Epithelial cell of esophagus (primary cell): ENCODE measurements at places on chromosomes 6 and 20.

DNA sequence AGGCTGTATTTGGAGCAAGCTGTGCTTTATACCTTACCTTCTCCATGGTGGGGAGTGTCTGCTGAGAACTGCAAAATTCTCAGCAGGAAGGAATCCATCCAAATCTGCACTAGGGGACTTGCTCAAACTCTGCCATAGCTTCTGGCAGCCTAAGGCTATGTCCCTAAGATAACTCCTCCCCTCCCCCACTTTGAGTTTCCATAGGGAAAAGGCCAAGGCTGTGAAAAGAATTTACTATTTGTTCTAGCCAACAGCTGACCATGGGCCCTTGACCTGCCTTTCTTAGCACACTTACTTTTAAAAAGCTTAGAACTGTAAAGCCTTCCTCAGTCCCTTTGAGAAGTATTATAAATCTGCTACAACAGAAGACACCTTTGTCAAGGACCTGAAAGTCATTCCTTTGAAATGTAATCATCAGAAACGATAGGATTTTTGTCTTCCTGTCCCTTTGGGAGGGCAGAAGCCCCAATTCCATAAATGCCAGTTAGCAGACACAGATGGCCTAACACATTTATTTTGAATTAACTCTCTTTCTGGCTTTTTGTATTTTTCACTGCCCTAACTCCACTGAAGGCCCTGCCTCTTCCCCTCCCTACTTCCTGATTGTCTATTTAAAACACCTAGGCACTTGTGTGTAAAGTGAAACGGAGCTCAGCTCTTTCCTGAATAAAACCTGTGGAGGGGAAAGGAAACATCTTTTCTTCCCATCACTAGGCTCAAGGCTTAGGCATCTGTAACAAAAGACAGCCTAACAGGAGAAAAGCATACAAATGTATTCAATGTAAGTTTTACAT, 157.1 kb downstream of the AKAP7 start:
- no peak for DNase-seq

DNA sequence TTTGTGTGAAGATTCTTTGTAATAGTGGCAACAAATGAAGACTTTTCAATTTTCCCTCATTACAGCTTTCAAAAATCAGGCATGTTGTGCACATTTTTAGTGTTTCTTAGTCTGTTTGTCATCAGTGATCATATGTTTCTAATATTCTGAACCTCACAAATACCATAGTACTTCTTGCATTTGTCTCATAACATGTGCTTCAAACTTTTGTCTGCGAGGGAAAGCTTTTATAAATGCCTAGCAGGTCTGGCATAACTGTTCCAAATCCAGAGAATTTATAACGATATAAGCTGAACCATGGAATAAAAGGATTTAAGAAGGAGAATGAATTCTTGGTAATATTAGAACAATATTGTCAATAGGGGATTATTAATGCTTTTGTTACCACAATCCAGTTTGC, 670.2 kb downstream of the RFPL4B start:
- no peak for DNase-seq

GRCh38 chr20:57930351-57930750, 220.5 kb upstream of the PMEPA1 start:
- no peak for DNase-seq

GRCh38 chr6:93219447-93219846, 199.9 kb downstream of the EPHA7 start:
- no peak for DNase-seq

- peak; percentile 79 for DNase-seq
Measured at GRCh38 chr6:134247231-134247833, 70.6 kb downstream of the SGK1 start.

DNA sequence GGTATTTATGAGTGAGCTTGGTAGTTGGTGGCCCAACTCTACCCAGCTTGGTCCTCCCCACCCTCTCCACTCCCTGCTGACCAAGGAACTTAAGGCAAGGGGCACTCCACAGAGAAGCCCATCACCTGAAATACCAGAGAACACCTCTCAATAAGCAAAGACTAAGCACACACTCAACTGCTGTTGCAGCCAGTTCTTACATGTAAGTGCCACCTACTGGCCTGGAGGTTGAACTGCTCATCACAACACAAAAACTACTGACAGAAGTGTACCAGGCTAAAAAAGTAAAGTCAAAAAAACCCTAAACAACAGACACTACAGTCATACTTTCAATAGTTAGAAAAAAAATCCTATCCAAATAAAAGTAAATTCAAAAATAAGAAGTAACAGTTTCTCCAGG, 146.2 kb downstream of the FAM83B start:
- DNase-seq = peak; percentile 45

DNA sequence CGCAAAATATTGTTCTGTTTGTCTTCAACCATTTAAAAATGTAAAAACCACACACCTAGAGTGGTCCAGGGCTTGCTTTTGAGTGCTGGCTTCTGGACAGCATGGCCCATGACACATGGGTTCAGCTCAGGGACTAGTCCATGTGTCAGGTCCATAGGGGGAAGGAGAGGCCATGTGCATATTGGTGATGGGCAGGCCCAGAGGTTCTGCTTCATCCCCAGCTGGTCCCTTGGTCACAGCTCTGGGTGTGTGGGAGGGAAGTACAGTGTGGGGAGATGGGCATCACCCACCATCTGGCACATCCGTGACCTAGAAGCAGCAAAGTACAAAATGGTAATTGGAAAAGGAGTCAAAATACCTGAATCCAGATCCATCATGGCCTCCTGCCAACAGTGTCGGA, 50.7 kb downstream of the STK35 start:
- no peak for DNase-seq

- peak; percentile 29 for DNase-seq
Measured at GRCh38 chr6:160520043-160520904, 143.8 kb downstream of the LPA start.

DNA sequence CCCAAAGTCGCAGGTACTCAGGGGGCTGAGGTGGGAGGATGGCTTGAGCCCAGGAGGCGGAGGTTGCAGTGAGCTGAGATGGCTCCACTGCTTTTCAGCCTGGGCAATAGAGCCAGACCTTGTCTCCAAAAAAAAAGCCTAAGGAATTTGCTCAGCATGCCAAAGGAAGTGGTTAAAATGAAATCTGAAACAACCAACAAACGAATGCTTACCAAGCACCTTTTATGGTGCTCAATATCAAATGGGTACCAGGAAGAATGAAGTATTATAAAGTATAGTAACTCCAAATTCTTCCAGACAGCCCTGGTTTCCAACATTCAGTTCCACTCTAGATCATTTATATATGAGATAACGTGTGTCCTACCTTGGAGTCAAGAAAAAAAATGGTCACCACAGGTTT, 14.0 kb downstream of the GMDS start:
- DNase-seq = no peak

DNA sequence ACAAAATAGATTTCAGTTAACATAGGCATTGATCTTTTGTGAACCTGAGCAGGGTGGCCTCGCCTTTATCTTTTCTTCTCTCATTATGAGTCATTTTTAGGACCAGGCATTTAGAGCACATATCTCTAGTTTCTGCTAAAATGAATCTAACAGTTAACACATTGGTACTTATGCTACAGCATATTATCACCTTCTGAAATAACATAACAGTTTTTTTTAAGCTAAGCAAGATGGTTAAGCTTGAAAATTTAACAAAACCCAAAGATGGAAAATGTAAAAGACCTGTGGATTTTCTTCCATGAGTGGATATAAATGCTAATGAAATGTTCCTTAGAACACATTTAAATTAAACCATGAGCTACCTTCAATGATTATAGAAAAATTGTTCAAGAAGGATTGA, 487.1 kb upstream of the RNF217 start:
- DNase-seq = no peak

- no peak for DNase-seq
Measured at GRCh38 chr6:55174211-55175026, at the start of gene HCRTR2. TSS of gene HCRTR2 (plus strand) at chr6:55174515. CDS start at chr6:55174588, 73 bp downstream.

DNA sequence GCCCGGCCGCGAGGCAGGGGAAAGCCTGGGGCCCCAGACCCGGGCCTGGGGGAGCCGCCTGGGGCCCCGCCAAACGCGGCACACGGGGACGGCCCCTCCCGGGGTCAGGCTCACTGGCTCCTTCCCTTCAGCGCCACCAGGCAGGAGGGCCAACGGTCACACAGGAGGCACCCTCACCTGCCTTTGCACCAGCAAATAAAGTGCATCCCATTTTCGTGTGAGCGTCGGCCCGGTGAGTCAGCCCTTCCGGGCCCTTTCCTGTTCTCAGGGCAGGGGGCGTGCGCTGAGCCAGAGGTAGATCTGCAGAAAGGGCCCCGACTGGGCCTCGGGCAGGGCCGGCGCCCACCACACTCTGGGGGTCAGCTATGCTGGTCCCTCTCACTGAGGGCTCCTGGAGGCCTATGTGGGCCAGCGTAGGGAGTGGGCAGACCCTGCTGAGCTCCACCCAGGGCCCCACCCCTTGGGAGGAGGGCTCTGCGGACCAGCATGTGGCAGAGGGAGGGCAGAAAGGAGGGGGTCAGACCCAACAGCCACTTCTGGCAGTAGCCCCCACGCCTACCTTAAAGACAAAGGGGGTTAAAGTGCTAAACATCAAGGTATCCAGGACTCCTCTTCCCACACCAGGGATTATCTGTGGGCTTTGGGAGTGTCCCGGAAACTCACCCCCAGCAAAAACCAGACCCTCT, 931 bp upstream of the UCKL1 start:
- DNase-seq = peak; percentile 69

DNA sequence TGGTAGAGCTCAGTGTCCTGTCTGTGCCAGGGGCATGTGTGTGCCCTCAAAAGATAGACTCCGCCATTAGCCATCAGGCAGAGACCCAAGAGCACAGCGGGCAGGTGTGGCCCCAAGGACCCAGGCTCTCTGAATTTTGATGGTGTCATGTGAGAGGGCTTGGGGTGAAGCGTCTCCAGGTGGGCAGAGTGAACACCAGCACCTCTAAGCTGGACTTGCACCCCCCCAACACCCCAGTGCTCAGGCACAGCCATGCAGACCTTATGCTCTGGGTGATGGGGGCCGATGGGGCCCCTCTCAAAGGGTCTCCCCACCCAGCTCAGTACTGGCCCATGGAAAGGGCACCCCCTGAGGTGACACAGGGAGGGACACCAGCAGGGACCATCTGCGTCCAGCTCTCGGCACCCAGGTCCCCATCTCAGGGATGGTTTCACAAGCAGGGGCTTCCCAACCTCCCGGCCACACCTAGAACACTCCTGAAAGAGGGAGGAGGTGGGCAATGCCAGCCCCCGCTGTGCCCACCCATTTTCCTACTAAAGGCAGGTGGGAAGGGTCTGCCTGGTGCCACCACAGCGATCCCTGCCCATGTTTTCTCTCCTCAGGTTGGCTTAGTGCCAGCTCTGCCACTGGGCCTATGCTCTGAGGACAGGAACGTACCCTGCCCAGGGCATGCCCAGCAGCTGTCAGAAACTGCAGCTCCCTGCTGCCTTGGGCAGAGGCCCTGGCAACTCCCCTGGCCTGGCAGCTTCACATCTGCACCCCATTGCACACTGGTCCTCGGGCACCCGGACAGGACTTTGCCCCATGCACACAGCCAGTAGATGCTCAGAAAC, 3.5 kb downstream of the CST7 start:
- DNase-seq = no peak

GRCh38 chr20:41081276-41081814, 52.7 kb downstream of the TOP1 start:
- DNase-seq = no peak

GRCh38 chr20:22814471-22815205, 220.5 kb upstream of the SSTR4 start:
- DNase-seq = no peak

DNA sequence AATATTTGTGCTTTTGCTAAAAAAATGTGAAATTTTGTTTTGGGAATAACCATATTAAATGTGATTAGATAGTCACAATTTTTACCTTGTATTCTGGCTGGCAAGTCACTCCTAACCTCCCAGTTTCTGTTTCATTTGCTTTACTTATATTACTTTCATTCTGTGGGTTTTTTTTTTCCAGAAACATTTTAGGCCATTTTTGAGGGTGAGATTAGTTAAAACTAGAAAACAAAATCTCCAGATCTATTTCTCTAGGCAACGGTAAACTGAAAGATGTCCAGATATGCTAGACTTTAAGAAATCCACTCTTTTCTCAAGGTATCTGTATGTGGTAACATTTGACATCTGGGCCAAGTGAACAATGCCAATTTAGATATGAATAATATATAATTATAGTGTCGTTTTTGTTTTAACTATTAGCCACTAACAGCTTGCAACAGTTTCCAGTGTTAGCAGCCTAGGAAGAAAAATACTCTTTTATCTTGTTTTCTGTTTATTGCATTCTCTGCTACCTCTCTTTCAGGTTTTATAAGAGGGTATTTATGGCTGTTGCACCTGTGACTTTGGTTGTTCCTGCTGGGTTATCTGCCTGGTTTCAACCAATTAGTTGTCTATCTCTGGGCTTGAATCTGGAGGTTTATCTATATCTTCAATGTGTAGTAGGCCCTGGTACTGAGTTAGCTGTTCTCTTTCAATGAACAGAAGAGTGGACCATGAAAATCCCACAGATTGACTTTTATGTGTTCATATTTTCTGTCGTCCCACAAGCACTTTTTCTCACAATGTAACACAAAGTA, 260.9 kb downstream of the NKAIN2 start:
- DNase-seq = no peak

DNA sequence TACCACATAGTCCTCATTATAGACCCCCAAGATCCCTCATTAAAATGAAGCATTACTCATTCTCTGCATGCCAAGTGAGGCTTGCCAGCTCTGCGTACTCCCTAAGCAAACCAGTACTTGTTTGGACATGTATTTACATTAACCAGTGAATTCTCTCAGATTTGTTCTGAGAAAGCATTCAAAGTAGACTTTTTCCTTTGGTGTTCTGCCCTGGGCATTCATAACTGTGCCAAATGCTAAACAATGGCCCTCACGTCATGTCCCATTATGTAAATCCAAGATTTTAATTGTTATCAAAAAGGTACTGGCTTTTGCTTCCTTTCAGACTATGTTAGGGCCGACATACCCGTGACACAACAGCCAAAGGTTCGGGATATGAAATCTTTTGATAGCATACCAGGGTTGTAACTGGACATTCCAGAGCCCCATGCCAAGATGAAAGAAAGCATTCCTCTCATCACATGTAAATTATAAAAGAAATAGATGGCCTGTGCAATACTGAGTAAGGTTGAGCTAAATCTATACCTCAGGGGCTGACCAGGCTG, 164.2 kb downstream of the ADAT2 start:
- peak; percentile 87 for DNase-seq

GRCh38 chr6:121855521-121855920, 420.1 kb downstream of the GJA1 start:
- no peak for DNase-seq

GRCh38 chr6:162029873-162030576, 697.5 kb downstream of the PRKN start:
- DNase-seq = no peak

- peak; percentile 13 for DNase-seq
Measured at GRCh38 chr6:89007209-89008000, 44.0 kb upstream of the RNGTT start.

DNA sequence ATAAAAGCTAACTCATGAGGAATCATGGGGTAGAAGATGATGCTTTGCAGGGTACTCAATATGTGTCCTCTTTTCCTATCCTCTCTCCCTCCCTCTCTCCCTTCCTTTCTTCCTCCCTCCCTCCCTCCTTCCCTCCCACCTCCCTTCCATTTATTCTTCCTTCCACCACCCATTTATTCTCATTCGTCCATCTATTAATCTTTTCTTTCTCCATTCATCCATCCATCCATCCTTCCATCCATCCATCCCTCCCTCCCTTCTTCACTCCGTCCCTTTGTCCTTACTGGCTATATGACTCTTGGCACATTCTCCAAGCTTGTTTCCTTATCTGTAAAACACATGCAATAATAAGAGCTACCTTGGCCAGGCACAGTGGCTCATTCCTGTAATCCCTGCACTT, 40.9 kb downstream of the ARHGAP40 start:
- no peak for DNase-seq

- DNase-seq = no peak
Measured at GRCh38 chr20:51218603-51219002, 195.7 kb upstream of the KCNG1 start.
